GM12864 (cell line): ENCODE measurements at places on chromosomes 6 and 20.

GRCh38 chr6:16305246-16305725, 66.9 kb downstream of the GMPR start:
- peak; percentile 88 for DNase-seq

- DNase-seq, result no peak
Observed at GRCh38 chr6:79570129-79571029, 33.1 kb upstream of the LCA5 start.

DNA sequence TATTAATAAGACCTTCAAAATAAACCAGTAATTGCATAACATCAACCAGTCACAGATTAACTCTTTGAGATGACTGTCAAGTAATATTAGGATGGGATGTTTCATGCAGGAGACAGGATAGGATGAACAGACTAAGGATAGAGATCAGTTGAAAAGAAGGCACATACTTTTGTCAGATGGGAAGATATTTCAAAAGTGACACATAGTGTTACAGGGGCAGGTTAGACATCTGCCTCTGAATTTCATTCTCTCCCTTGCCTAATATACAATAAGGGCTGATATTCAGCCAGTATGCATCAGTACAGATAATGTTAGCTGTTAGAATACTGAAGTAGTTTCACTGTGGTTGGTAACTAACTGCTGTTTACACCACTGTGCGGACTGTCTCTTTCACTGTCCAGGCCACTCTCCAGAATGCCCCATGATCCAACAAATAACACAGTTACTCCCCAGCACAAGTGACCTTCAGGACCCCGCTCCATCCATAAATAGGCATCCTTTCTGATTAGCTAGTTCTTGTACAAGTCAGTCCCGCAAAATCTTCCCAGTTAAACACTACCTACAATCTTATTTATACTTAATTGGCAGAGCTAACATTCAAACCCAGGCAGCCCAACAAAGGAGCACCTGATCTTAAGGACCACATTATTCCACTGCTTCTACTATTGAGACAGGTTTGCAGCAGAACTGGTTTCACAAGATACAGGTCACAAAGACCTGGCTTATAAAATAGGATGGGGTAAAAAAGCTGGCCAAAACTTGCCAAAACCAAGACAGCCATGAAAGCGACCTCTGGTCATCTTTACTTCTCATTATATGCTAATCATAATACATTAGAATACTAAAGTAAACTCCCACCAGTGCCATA, 21.9 kb upstream of the PLN start:
- no peak for DNase-seq

DNA sequence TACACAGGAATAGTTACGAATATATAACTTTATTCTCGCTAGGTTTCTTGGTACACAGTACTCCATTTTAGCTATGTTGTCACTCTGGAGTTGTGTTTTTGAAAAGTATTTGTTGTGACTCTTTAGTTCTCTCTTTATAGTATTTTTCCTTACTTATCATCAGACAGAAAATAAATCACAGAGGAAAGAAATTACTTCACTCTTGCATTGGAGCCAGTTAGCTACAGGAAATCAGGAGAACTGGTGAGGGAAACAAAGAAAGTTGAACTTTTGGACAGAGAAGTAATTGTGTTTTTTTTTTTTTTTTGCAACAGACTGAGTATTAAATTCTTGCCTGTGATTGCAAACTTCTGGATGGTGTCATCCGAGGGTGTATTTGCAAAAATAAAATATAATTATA, 33.9 kb downstream of the DSE start:
- no peak for DNase-seq

- no peak for DNase-seq
Observed at GRCh38 chr6:146950351-146950835, 253.8 kb upstream of the STXBP5 start.

DNA sequence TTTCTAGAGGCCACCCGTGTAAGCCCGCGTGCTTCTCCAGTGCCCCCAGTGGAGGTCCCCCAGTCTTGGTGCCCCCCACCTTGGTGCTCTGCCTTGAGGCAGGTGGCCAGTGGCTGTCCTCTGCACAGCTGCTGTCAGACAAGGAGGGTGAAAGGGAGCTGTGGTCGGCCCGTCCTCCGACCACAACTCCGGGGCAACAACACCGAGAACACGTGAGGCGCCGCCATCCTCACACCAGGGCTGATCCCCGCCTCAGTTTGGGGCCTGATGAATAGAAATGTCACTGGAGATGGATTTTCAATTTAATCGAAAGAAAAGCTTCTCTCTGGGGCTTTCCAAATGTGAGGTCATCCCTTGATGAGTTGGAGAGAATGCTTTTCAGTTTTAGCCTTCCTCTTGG, 304.6 kb downstream of the CDH4 start:
- no peak for DNase-seq

- no peak for DNase-seq
Observed at GRCh38 chr6:5287205-5287965, 26.1 kb downstream of the FARS2 start.

DNA sequence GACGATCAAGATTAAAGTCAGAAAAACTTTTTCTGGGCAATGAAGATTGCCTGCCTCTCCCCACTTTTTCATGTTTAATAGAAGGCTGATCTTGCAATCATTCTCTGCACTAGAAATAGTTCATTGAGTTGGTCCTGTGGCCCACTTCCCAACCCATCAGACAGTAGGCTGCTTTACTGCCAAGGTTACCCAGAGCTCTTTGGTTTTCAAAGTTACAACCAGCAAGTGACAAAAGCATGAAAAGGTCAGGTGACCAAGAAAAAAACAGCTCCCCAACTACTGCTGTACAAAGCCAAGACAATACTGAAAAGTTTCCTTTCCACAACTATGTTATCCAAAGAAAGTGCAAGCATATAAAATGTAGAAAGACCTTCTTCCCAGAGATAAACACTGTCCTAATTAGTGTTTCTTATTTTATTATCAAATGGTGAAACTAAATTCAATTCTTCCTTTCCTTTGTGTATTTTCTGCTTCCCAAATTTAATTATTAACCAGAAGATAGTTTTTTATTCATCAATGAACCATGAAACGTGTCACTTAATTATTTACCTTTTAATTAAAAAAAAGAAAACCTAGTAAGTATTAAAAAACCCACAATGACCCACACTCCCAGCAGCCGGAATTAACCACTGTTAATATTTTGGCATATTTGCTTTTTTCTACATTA, 16.6 kb downstream of the DNAAF9 start:
- DNase-seq, result no peak

- no peak for DNase-seq
Observed at GRCh38 chr20:21109144-21109543, 3.0 kb upstream of the LINC00237 start.

DNA sequence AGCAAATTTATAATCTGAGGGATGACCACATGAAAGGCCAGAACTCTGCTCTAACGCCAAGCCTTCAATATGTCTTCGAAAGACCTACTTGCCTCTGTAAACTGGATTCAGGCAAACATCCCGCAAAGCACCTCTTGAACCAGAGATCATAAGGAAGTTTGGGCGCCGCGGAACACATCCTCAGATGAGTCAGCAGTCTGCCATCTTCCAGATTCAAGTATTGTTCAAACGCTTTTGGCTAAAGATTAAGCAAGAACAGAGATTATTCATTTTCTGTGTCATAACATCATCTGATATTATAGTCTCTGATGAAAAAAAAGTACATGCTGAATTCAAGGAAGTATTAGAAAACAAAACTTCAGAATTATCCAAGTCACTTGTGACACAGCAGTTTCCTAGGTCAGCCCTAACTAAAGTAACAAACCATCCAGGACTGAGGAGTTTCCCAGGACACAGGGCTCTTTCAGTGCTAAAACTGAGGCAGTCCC, 20.8 kb downstream of the TBC1D7 start:
- no peak for DNase-seq

- DNase-seq, result no peak
Observed at GRCh38 chr6:30685157-30686008, 1.1 kb downstream of the PPP1R18 start.
